Activated T-cell treated with anti-CD3 and anti-CD28 coated beads, Interleukin-2, amount 50 U/mL, for 1 hour (primary cell): ENCODE measurements at places on chromosomes 5 and 9.

DNA sequence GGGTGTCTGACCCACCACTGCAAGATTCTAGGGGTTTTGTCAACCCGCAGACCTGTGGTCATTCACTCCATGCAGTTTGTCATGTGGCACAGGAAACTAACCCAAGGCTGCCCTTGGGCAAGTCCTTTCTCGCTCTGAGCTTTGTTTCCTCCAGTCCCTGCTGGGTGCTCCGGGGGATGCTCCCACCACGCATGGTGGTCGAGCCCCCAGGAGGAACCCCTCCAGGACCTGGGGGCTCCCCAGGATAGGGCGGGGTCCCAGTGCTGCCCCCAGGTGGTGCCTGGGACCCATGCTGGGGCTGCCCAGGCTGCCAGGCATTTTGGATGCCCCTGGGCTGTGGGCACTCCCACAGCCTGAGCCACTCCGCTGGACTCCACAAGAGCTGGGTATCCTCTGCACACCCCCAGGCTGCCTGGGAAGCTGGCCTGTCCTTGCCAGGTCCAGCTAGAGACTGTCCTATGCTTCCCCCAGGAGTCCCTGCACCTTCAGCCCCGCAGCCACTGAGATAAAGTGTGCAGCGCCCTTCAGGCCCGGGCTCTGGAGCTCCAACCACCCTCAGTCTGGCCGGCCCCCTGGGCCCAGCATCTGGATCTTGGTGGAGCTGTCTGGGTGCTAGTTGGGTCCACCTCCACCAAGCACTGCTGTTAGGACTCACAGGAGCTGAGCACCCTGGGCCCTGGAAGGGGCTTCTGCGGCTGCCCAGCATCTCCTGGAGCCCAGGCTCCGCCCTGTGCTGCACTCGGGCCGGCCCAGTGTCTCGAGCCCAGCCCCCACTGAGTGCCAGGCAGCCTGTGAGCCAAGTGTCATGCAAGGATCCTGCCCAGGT lies 104.3 kb downstream of the PHF2 start:
- DNase-seq = peak; percentile 8

GRCh38 chr9:120066315-120066714 lies 513.7 kb downstream of the CDK5RAP2 start:
- DNase-seq = no peak

GRCh38 chr5:123000731-123001130 lies 35.8 kb downstream of the PPIC start:
- DNase-seq = no peak

GRCh38 chr9:129362287-129363000 lies 184.4 kb upstream of the IER5L start:
- DNase-seq = no peak

DNA sequence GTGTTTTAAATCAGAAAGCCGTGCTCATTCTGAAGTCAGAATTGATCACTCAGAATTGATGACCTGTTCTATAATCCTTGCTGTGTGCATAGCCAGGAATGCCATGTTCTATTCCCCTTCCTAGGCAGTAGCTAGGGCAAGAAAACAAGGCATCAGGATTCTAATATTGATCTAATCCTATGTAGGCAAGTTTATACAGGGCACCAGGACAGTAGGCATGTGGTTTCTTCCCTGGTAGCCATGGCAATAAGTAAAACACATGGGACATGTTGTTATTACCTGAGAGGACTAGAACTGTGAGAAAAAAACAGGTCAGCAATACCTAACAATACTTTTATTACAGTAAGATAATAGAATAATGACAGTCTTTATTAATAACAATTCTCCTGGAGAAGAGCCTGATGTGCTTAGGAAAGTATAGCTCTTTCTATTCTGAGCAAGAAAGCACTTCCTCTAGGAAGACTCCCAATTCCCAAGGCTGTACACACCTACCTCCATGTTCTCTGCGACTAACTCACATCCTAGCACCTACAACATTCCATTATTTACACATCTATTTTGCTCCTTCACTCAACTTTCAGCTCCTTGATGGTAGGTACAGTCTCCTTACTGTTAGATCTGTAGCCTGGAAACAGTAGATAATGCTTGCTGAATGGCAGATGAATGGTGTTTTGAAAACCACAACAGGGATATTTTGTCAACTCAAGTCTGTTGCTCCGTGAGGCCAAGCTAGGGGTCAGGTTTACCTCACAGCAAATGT lies 70.8 kb downstream of the STX17 start:
- DNase-seq = no peak

DNA sequence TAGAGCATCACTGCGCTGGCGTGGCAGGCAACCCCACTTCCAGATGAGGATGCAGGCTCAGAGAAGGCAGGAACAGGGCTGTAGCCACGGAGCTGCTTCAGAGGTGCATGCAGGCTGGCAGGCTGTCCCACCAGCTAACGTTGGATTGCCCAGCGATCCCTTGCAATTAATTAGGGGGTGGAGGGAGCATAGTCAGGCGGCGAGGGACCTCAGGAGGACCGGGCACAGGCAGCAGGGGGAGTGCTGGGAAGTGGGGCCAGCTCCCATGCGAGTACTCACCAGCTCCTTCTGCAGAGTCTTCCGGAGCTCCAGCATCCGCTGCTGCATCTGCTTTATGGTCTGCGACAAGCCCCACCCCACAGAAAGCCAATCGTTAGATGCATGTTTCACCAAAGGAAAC lies 20.3 kb downstream of the ARPC5L start:
- DNase-seq = no peak

GRCh38 chr5:54823006-54823405 lies 162.4 kb downstream of the ESM1 start:
- DNase-seq = no peak

DNA sequence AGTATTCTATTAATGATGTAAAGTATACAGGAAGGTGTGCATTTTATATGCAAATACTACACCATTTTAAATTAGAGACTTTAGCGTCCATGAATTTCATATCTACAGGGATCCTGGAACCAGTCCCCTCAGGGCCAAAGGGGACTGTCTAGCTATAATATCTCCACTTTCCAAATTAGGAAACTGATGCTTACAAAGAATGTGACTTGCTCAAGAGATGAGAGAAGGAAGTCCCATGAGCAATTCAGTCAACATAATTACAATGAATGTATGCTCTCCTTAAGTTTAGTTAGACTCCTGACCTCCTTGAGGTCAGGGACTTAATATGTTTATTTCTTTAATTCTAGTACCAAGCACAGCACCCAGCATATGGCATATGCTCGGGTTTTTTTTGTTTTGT lies 23.7 kb downstream of the NIPBL start:
- no peak for DNase-seq

GRCh38 chr5:180072556-180072955 lies 997 bp upstream of the RNF130 start:
- no peak for DNase-seq

- DNase-seq = no peak
Measured at GRCh38 chr5:14250084-14250695, 107.0 kb downstream of the TRIO start.

DNA sequence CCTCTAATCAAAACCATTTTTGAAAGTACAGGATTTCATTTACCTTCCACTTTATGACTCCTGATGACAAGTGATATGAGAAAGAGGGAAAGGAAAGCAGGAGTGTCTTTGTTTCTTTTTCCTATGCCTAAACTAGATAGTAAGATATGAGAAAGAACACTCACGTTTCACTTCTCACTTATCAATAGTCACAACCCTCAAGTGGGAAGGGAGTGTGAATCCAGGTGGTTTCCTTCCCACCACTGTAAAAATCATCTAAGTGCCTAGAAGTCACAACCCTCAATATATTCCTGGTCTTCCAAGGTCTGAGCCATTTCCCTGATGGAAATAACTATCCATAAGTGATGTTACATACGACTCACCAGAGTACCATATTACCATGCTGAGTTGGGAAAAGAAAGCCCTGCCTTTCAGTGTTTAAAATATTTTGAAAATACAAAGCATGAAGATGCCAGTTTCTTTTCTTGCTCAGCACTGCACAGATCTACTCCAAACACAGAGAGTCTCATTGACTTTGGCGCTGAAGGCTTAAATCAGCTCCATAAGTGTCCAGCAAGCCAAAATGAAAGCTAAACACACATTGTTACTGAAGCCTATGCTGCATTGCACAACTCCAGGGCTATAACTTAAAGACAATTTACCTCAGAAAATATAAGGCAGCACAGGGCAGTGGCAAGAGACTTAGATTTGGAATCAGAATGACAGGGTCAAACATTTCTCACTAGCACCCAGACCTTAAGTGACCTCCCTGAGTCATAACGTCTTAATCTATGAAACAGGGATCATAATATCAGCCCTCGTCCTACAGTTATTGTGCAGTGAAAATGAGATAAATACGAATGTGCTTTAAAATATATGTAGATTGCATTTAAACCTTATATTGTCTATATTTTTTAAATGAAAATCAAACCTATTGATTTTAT lies 301.2 kb downstream of the KIAA0825 start:
- DNase-seq = no peak

- DNase-seq = no peak
Measured at GRCh38 chr5:152864991-152865390, 459.9 kb upstream of the NMUR2 start.

DNA sequence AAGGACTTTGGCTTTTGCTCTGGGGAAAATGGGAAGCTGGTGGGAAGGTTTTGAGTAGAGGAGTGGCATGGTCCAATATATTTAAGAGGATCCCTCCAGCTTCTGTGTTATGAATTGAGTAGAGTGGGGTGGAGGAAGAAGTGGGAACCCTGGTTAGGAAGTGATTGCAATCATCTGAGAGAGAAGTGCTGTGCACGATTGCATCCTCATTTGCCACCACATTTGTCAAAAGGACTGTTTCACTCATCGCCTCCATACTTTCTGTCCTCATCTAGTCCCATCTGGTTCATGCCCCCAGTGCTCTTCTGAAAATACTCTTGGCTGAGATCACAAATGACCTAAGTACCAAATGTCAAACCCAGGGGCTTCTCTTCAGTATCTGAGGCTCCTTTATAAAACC lies 192.1 kb downstream of the RAB3C start:
- DNase-seq = no peak

DNA sequence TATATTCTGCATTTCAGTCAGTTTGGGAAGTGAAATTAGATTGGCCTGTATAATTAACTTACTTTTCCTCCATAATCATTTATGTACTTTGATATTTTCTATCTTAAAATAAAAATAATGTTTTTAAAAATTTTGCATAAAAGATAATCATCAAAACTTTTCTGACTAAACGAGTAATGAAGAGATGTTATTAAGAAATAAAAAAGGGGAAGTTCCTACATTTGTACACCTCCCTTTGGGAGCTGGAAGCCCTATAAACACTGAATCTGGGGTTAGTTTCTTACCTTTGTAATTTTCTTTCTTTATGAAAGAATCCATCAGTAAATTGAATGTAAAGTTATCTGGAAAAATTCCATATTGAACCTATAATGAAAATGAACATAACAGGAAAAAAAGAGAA lies 86.2 kb downstream of the MRPS27 start:
- DNase-seq = no peak

- no peak for DNase-seq
Measured at GRCh38 chr9:101235105-101235866, 149.5 kb downstream of the BAAT start.

DNA sequence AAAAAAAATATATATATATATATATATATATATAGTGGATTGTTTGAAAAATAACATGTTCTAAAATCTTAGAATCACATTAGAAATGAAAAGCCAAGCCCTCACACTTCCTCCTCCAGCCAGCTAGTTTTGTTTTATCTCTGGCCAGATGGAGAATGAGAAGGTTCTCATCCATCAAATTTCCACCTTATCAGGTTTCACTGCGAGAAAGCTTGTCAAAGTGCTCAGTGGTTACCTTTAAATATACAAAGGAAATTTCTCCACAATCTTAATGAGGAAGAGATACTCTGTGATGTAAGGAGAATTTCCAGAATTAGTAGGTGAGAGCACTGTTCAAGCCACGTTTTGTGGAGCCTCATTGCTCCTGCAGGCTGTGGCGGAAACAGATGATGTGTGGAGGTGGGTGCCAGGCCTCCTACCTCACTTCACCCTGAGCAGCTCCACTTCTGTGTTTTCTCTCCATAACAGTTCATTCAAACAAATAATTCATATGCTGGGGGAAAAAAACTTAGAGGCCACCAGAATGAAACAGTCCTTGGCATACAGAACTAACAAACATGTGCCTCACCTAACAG lies 71.9 kb downstream of the CDK5RAP2 start:
- no peak for DNase-seq

GRCh38 chr5:111461934-111462333 lies 50.4 kb downstream of the STARD4 start:
- no peak for DNase-seq

DNA sequence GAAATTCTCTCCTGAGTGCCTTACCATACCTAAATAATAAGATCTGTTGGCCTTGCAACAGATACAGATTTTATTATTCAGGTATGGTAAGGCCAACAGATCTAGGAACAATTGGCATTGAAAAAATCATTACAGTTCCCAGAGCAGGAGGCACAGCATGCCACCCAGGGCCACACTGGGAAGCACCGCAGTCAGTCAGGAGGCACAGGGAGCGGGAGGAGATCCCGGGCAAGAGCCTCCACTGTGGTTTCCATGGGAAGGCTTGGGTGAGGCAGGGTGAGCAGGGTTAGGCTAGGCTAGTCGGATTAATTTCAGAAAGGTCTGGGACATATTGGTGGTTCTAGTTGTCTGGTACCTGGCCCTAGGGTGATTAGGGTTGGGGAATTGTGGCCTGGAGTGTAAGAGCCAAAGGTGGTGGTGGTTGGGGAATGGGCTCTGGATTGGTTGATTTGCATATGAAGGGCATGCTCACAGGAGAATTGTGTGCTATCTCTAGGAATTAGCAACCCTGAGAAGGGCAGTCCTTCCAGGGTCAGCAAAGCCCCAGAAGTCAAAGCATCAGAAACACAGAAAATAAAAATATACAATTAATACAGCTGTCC lies 111.4 kb downstream of the PDE8B start:
- no peak for DNase-seq

DNA sequence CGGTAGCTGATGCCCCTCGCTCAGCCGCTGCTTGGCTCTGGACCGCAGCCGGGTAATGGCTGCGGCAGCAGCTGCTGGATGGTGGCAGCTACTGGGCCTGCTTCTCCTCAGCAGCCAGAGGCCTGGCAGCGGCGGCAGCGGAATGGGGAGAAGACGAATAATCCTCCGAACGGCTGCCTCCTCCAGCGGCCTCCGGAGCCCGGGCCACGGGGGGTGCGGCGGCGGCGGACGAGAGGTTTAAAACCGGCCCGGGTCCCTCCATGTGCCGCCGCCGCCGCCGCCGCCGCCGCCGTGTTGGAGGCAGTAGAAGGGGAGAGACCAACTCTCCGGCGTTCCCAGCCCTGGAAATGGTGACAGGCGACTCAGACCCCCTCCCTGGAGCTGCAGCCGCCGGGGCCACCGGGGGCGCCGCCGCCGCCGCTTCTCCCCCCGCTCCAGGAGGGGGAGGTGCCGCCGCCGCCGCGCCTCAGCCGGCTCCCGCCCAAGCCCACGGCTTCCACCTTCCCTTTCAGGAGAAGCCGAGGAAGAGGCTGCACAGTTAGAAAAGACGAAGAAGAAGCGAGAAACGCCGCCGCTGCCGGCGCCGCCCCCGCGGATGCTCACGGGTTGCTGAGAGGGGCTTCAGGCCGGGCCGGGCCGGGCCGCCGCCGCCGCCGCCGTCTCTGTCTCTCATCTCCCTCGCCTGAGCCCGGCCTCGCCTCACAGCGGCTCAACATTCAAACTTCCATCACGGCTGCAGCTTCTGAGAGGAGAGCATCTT lies 118.4 kb upstream of the PRSS3 start:
- DNase-seq = peak; percentile 47

GRCh38 chr9:82144803-82145202 lies 156.2 kb downstream of the SPATA31D1 start:
- no peak for DNase-seq

GRCh38 chr5:85990998-85991397 lies 626.7 kb upstream of the COX7C start:
- no peak for DNase-seq

GRCh38 chr9:109966643-109967368 lies 186.8 kb downstream of the PALM2AKAP2 start:
- no peak for DNase-seq
